ENCODE measurements at places on chromosomes 5 and 9. TPM values are rescaled to one million over a fixed set of nuclear protein-coding genes. Genes with fewer than 3 reads are reported as not detected.

Gene CNTNAP3
- total RNA-seq = 24.7 TPM

DNA sequence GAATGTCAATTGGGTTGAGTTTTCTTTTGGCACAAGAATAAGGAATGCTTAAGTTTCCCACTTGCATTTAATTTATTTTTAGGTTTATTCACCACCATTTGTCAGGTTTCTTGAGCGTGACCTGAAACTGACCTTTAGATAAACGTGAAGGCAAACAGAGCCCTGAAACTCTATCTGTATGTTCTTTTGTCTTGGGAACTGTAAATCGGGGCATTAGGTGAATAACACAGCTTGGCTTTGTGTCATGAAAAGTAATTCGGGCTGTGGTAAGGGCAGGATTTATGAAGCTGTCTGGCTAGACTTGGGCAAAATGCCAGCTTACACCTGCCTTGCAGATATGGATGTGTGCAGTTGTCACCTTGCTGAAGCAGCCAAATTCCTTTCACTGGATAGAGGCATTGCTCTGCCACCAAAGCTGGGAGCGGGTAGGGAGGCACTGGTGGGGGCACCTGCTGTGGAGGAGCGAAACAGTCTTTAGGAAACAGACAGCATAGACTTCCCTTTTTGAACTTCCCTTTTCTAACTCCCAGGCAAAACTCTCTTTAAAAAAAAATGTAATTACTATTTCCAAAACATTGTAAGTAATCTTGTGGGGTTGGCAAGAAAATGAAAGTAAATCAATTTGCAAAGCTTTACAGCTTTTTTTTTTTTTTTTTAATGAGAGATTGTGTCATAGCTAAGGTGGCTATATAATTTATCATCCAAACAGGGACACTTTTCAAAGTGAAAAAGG, 545.2 kb downstream of the CSNK1G3 start:
- no peak for DNase-seq

DNA sequence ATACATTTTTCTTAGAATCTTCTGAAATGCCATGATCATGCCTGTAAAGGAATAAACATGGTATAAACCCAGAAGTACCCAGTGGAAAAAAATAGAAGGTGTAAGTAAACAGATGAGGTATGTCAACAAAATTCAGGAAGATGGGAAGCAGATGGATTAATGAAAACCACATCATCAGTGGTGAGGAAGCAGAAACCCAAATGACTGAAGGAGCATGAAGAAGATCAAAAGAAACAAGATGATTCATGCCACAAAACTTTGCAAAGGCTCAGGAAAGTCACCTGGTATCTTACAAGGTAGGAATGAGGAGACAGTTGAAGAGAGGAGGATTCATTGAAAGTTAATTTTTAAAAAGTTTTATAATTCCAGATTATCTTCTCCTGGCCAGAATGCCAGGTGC, 132.8 kb upstream of the PAPPA start:
- DNase-seq = no peak

DNA sequence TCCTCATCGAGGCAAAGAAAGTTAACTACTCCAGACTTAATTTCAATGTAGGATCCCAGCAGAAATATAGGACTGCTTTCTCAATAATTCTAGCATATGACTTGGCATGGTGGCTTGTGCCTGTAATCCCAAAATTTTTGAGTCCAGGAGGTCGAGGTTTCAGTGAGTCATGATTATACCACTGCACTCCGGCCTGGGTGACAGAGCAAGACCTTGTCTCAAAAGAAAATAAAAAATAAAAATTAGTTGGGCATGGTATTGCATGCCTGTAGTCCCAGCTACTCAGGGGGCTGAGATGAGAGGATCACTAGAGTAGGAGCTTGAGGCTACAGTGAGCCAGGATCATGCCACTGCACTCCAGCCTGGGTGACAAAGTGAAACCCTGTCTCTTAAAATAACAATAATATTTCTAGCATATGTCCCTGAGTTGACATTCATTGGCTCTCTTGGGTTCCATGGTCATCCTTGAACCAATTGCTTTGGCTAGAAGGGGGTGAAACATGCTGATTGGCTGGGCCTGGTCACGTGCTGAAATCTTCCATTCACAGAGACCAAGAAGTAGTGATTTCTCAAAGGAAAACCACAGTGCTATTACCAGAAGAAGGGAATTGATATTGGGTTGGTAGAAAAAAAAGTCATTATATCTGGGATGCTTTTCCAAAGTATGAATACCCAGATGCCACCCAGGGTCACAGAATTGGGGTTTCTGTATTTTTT, 31.6 kb upstream of the GARNL3 start:
- DNase-seq = no peak

DNA sequence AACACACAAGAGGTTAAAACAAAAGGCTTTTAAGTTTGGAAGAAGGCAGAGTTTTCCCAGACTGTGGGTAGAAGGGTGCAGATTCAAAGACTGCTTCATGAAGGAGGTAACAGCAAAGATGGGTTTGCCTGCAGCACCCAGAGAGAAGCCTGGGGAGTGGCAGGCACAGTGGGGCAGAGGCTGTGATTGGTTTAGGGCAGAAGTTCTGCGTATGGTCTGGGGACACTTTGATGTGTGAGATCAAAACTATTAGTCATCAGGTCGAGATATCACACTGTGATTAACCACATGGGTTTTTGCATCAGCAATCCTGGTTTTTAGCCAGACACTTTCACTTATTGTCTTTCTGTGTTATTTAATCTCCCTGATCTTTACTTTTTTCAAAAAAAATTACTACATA, 188.8 kb upstream of the GLRA1 start:
- no peak for DNase-seq

All from lower leg skin (tissue), 4 donors.